ENCODE measurements at places on chromosomes 2 and 18.
A peak's percentile ranks its signal among the peaks of the same experiment; 100 is the strongest.

GRCh38 chr2:186399082-186399644 lies 86.9 kb upstream of the ZC3H15 start:
- DNase-seq = no peak

DNA sequence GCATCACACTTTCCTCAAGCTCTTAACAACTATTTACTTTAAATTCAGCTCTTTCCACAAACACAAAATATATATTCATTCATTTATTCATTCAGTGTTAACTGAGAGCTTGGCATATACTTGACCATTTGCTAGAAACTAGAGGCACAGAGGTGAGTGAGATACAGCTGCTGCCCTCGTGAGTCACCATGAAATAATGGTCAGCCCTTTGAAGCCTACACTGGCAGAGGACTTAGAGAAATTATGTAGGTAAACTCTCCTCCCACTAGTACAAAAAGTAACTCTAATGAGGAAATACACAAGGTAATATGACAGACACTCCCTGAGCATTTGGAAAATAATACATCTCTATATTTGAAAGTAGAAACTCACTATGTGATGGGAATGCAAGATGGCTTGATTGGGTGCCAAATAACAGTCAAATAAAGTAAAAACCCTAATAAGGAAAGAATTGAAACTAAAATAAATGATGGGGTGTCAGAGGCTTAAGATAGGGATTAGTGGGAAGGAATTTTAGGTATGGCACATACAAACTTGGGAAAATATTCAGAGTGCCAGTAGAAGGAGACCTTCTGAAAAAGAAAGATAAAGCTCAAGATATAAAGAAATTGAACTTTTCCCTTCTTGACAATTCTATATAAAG lies 61.1 kb downstream of the ANTXR1 start:
- DNase-seq = no peak

GRCh38 chr18:40868110-40868858 lies 1086.8 kb upstream of the PIK3C3 start:
- DNase-seq = no peak

- DNase-seq = no peak
These were observed 25.8 kb upstream of the PPP3R1 start for GRCh38 chr2:68278169-68278568.

- no peak for DNase-seq
These were observed 48.0 kb downstream of the RNF144A start for GRCh38 chr2:6965071-6965795.

GRCh38 chr18:35143622-35144596 lies 96.9 kb upstream of the ZNF397 start:
- DNase-seq = peak; percentile 16

DNA sequence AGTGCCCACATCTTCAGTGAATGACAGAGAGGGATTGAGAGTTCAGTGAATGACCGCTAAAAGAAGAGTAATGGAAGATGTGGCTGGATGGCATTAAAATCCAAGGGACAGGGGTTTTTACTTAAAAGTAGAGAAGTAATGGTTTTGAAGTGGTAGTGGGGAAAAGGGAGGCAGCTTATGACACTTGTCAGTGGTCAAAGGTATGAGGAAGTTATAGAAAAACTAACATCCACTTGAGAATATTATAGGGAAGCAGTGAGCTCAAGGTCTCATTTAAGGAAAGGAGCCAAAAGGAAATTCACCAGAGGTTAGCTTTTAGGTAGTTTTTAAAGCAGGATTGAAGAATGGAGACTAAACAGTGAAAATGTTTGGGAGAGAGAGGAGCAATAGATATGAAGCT lies 24.3 kb downstream of the CDK15 start:
- no peak for DNase-seq

DNA sequence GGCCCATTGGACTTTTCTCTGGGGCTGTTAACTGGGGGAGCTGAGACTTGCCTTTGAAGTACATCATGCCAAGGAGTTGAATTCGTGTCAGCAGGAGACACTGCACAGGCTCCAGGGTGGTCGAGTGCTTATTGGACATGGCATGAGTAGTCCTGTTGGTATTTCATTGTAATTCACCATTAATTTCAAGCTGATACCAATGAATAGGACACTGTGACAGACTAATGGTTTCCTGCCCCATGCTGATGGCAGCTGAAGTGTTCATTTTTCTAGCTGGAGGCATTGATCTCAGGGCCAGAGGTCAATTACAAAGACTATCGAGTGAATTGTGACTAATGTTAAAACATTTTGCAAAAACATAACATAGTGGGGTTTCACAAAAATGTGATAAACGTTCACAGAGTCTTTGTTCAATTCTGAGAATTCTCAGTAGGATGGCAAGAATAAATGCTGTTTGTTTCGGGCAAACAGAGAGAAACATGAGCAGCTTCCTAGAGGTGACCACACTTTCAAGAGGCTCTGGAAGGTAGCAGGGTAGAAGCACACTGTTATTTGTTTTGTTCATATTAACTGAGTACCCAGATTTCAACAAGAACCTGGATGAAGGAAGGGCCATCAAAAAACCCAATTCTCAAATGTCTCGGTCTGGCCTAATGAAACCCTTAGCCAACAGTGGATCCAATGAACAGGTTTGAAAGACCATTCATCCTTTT lies 90.6 kb upstream of the ARL4C start:
- no peak for DNase-seq

DNA sequence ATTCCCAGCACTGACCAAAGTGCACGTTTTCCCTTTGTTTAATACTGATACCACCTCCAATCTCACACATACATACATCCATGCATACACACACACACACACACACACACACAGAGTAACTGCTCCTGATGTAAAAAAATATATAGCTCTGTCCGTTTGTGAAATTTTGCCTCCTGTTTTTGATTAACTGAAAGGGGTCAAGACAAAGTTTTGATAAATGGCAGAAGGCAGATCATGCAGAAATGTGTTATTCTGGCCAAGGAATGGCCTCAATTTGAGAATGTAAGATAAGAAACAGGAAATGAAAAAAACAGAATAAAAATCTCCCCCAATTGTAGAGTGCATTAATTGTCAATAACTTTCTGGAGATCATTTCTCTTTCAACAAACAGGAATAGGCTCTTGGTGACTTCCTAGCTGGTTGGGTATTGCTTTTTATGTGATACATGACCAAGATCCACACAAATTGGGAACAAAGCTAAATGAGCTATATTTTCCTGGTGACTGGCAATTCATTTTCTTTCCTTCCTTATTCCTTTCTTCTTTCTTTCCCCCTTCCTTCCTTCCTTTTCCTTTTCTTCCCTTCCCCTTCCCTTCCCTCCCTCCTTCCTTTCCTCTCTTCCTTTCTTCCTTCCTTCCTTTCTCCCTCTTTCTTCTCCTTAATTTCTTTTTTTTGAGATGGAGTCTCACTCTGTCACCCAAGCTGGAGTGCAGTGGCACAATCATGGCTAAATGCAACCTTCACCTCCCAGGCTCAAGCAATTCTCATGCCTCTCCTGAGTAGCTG lies 88.9 kb upstream of the PMAIP1 start:
- DNase-seq = no peak
